ENCODE measurements at places on chromosomes 13 and 19.
A peak's percentile ranks its signal among the peaks of the same experiment; 100 is the strongest.

DNA sequence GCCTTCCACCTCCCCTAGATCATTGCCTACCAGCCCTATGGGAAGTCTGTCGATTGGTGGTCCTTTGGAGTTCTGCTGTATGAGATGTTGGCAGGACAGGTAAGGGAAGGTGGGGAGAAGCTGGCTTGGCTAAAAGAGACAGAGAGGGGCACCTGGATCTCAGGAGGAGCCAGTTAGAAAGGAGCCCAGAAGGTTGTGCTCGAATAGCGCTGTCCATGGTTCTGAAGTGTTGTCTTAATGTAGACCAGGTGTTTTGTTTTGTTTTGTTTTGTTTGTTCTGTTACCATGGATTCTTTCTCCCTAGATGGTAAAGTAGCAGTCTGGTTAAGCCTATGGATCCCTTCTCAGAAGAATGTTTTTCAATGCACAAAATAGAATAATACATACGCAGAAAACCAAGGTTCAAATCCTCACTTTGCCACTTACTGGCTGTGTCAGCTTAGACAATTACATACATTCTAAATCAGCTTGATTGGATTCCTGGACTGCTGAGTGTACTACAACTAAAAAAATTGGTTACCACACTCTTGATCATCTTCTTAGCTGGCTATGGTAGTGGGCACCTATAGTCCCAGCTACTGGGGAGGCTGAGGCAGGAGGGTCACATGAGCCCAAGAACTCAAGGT is 5.9 kb upstream of the CACNG7 start:
- no peak for DNase-seq

DNA sequence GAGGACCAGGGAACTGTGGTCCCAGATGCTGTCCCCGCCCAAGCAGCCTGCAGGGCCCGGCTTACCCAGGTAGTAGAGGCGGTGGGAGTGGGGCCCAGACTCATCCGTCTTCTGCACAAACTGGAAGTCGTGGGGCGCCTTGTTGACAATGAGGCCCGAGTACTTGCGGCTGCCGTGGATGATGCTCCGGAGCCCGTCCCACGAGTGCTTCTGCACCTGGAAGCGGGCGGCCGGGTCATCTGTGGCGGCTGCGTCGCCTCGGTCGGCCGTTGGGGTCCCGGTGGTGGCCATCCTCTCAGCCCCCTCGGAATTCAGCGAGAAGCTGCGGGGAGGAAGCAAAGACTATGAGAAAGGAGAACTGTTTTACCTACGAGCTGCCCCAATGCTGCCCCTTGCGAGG is 9.6 kb downstream of the DPP9 start:
- DNase-seq = no peak

GRCh38 chr19:49801966-49802661 is 11.0 kb downstream of the FUZ start:
- no peak for DNase-seq

GRCh38 chr19:32287811-32288227 is 57.6 kb upstream of the ZNF507 start:
- DNase-seq = peak; percentile 66

DNA sequence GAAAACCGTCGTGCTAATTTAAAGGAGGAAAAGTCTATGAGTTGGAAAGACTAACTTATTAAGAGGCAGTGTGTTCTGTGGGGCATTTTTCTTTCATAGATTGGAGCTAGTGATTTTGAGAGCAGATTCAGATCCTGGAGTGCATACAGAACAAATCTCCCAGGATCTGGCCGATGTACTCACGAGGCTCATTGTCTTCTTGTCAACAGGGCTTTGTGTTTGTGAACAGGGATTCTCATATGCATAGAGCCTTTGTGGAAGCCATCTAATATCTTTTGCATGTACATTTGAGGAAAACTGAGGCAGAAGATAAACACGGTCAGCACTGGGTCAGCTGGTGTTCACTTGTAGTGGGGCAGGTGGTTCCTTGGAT is 482.9 kb upstream of the TSHZ3 start:
- DNase-seq = no peak

DNA sequence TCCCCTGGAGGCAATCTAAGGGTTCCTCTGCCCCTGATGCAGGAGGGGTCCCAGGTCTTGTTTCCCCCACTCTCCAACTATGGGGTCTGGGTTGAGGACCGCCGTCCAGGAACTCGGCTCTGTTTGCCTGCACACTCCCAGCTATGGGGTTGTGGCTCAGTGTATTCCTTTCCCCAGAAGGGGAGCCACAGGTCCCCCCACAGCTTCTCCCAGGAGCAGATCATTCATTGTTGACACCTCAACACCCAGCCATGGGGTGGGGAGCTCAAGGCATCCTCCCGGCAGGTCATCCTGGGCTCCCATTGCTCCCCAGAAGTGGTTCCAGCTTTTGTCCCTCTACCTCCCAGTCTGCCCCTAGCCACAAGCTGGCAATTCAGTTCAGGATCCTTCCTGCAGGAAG is 975 bp downstream of the ZNF358 start:
- DNase-seq = no peak

DNA sequence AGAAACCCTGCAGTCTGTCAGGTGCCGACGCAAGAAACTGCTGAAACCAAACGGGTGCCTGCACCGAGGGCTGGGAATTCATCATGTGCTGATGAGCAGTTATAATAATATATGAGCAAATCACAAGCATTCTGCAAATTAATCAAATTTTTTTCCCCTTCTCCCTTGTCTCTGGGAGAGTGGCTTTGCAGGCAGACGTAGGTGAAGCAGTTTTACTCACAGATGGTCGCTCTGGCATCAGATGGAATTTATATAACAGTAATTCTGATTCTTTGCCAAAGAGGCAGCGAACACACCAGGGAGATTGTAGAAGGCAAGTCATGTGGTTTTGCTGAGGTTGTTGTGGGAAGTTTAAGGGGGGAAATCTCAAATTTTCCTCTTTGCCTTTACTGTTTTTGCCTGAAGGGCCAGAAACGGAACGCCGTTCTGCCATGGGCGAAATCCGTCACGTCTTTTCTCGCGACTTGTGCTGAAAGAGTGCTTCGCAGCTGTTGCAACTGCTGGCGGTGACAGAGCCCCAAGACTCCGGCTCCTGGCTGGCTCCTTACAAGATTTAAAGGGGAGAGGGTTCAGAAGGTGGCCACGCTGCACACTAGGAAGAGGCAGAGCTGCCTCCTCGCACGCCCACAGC is 320.1 kb downstream of the ZNF536 start:
- no peak for DNase-seq
